ENCODE measurements at places on chromosomes 13 and 19. TPM values are rescaled to one million over a fixed set of nuclear protein-coding genes. Genes with fewer than 3 reads are reported as not detected.

Gene OR7A5
- total RNA-seq = not detected

Gene SMIM44
- not detected for total RNA-seq

Gene STARD13
- 26.1 TPM for total RNA-seq

Gene TEX26
- total RNA-seq = not detected

Gene PEAK3
- total RNA-seq = 2.0 TPM

Gene KLK7
- total RNA-seq = not detected

Gene ZGLP1
- total RNA-seq = 0.82 TPM

Gene ATP8A2
- total RNA-seq = 0.65 TPM

Gene MBNL2
- total RNA-seq = 76.7 TPM

Gene SF3A2
- total RNA-seq = 34.9 TPM

Gene FPR3
- total RNA-seq = 4.2 TPM

Gene MCF2L
- 19.5 TPM for total RNA-seq

Gene ZNF888
- total RNA-seq = 1.8 TPM

Gene NECTIN2
- total RNA-seq = 47.8 TPM

Gene ZNF729
- total RNA-seq = not detected

Gene CEACAM7
- not detected for total RNA-seq

Gene KLF1
- total RNA-seq = not detected

Gene CBLC
- not detected for total RNA-seq

Gene C19orf47
- total RNA-seq = 158 TPM

All from right cardiac atrium (tissue), 5 donors.